NCI-H2081 treated with DMSO at 0.1 percent for 48 hours (cell line): ENCODE measurements at places on chromosomes 3 and 15.

DNA sequence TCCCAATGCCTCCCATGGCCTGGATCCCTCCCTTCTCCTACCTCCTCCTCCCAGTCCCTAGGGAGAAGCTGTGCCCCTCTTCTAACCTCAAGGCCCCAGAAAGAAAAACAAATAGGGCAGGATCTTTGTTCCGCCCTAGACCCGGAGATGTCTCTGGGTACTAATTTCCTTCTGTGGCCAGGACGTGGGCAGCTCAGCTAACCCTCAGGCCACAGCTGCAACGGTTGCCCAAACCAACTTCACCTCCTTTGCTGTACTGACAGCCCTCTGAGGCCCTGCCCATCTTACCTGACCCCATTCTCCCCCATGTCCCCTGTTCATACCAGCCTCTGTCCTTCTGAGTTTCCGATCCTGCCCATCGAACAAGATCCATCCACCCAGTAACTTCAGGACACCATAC, 70.7 kb downstream of the SRGAP3 start:
- no peak for DNase-seq

- no peak for DNase-seq
Observed at GRCh38 chr15:27459836-27460235, 488.9 kb downstream of the GABRG3 start.

DNA sequence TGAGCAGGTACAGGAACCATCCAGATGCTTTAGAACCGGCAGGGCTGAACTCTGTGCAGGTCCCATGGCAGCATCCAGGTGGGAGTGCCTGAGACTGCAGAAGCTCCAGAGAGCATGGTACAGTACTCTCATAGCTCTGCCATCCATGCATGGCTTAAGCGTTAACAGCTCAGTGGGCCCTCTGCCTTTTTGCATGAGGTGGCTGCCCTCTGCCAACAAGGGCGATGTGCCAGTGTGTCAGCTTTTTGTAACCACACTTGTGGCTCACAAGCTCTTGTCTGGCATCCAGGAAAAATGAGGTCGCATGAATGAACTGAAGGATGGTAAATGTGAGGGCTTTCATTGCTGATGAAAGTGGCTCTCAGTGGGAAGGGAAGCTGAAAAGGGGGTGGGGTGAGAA, 950.1 kb downstream of the DIPK2A start:
- DNase-seq: no peak

GRCh38 chr3:32865383-32865782, 47.6 kb downstream of the TRIM71 start:
- no peak for DNase-seq

- no peak for DNase-seq
Observed at GRCh38 chr15:83206526-83207008, 1.1 kb downstream of the HDGFL3 start.

DNA sequence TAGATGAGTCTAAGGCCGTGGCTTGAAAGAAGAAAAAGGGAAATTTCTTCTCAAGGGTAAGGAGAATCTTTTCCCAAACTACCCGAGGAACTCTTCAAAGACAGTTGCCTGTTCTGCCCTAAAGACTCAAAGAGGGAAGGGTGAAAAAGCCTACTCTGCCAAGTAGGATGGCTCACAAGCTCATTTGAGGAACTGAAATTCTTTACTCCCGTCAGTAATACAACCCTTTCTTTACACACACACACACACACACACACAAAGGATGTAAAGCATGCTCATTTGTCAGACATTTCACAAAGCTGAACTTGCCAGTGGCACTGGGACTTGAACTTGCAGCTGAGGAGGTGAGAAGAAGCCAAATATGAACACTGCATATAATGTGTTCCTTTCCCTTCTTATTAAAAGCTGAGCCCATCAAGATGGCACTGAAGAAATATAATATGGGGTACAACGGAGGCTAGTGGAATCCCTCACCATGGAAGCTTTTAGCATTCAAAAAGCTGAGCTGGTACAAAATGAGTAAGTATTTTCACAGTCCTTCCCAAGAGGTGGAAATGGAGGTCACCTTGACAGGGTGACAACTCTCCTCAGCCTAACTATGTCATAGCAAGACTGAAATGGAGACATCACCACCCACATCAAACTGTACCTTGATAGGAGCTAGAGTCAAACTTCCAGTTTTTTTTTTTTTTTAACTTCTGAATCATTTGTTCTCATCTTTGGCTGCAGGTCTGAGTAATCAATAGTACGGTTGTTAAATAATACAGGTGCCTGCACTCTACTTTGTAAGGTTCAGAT, 57.6 kb downstream of the TAFA4 start:
- no peak for DNase-seq

DNA sequence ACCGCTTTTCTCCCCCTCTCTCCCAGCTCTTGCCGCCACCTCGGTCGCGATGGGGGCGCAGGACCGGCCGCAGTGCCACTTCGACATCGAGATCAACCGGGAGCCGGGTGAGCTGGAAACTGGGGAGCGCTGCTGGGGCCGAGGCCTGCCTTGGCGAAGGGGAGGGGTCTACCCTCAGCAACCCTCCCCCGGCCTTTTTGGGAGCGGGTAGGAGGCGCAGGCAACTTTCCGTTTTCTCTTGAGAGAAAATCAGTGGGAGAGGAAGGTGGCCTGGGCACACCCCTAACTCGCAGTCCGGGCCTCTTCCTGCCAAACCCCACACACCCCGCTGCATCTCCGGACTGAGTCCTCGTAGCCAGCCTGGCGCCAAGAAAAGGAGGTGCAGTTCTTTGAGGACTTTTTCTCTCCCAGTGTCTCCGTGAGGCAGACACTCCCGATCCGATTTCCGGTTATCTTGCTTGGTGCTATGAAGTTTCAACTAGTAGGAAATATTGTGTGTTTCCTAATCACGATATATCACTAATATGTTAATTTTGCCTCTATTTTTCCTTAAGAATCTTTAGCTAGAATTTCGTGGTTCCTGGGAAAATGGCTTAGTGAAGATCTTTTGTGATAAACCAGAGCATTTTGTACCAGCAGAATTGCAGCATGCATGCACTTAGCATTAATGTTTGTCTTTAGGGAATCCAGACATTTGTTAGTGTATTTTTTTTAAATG, 631 bp downstream of the NKTR start:
- no peak for DNase-seq

DNA sequence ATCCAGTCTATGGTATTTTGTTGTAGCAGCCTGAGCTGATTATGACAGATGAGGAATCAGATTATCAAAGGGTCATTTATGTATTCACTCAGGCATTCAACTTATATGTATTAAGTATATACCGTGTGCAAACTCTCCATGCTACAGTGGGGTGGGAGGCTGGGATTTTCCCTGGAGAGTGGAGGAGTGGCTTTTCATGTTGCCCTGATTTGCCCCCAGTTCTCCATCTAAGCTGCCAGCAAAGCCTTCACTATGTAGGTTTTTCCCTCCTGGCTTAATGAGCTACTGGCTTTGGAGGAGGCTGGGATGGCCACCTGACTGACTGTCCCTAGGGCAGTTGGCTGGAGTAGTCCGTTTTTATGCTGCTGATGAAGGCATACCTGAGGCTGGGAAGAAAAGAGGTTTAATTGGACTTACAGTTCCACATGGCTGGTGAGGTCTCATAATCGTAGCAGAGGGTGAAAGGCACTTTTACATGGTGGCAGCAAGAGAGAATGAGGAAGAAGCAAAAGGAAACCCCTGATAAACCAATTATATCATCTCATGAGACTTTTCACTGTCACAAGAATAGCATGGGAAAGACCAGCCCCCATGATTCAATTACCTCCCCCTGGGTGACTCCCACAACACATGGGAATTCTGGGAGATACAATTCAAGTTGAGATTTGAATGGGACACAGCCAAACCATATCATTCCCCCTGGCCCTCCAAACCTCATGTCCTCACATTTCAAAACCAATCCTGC, 253.9 kb downstream of the RPLP1 start:
- no peak for DNase-seq

DNA sequence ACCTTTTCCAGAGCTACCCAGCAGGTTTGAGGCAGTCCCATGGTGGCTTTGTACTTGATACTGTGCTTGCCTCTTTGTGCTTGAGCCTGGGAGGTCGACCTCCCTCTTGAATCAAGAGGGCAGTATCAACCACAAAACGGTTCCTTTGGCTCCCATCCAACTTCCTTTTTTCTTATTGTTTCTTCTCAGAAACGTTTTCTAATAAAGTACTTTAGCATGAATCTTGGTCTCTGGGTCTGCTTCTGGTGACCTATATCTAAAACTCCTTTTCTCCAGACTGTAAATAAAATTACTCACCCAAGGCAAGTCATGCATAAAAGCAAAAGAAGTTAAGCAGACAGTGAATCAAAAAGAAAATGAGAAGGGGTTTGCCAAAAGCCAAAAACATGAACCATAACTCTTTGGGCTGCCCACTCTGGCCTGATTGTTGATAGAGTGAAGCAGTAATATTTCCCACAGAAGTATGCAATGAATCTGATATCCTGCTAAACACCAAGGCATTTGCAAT, 112.2 kb upstream of the SLC4A7 start:
- no peak for DNase-seq

- DNase-seq: no peak
Observed at GRCh38 chr15:98753726-98754656, 105.7 kb downstream of the IGF1R start.

GRCh38 chr15:79352206-79352605, 41.3 kb downstream of the TMED3 start:
- DNase-seq: no peak

DNA sequence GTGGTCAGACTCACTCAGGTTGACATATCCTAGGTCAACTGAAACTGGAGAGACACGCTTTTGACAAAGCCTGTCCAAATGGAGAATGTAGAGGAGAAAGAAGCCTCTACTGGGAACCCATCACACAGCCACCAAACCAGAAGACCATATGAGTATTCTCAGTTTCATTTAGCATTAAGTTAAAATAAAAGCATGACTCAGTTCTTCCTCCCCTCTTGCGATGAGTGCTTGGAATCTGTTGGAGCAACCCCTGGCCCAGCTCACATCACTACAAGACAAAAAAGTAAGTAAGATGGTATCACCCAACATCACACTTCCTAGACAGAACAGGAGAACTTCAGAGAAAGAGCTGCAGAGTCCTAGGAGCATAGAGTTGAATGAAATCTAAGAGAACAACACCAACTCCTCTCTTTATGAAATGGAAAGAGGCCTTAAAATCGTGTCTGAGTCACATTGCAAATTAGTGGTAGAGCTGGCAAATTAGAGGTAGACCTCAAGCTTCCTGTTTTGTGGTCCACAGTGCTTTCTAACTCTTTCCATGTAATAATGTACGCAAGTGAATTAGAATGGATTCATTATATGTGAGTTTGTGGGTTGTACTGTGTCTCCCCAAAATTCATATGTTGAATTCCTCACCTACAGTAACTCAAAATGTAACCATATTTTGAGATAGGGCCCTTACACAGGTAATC, 51.2 kb downstream of the FGF12 start:
- no peak for DNase-seq

GRCh38 chr3:18237251-18238005, 187.7 kb downstream of the SATB1 start:
- no peak for DNase-seq

DNA sequence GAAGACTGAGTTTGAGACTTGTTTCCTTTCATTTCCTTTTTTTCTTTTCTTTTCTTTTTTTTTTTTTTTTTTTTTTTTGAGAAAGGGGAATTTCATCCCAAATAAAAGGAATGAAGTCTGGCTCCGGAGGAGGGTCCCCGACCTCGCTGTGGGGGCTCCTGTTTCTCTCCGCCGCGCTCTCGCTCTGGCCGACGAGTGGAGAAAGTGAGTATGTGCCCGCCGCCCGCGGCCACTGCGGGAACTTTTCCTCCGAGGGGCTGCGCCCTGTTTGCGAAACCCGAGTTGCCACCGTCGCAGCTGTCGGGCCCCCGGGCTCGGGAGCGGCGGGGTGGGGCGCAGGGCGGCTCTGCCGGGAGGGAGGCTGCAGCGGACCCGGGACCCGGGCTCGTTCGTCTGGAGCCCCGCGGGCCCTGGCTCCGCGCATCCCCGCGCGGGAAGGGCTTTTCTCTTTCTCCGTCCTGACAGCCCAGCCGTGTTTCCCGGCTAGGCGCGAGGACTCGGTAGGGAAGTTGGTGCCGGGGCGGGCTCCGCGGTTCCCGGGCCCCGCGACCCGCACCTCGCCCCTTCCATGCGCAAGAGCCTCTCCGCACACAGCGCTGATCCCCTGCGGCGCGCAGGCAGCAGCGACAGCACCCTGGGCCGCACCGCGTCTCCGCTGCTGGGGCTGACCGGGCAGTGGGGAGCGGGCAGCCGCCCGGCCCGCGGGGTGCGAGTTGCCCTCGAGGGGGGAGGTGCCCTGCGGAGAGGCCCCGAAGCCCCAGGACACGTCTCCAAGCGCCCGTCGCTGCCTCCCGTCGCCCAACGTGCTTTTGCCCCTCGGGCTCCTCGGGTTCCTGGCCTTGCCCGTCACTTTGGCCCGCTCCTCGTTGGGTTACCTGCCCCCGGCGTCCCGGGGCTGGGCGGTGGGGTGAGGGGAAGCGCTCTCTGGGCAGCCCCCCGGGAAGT, 1.4 kb downstream of the IGF1R start:
- DNase-seq: no peak

DNA sequence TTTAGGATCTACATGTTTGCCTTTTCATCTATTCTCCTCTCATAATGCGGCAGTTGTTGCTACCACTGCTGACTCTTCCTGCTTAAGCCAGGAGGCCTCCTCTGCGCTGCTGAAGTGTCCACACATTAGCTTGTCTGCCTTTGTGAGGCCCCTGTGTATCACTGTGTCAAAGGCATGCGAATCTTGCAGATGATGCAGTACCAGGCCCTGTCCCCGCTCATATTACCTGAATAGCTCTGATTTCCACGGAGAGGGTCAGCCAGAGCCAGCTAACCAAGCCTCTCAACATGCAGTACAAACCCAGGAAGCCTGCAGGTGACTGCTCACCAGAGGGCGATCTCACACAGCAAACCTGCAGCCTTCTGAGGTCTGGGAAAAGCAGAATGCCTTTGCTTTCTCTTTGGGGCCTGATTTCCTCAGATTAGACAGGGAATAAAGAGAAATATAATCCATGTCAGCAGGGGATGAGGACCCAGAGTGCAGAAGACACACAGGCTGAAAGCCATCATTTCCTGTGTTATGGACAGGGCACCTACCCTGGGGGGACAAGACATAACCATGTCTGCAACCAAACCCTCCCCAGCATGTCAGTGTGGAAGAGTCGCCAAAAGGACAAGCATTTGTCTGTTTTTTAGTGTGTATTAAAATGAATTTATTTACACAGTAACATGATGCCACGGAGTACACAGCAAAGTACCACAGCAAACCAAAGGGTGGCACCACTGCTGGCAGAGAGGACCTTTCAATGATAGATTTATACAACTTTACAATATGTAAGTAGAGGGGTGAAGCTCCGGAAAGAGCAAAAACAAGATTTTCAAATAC, 36.8 kb upstream of the TSPAN3 start:
- DNase-seq: no peak

DNA sequence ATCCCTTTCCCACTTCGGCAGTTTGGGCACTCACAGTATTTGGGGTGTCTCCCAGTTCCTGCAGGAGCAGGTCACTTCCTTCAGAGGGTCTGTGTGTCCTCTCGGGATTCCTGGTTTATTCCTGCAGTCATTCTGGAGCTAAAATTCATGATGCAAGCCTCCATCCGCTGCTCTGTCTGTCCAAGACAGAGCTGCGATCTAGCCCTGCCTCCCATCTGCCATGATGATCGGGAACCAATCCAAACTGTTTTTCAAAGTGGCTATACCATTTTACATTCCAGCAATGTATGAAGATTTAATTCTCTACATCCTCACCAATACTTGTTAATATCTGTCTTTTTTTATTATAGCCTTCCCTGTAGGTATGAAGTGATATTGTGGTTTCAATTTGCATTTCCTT, 273.0 kb downstream of the EPHB1 start:
- no peak for DNase-seq

GRCh38 chr15:86765281-86765680, 685.6 kb downstream of the AGBL1 start:
- no peak for DNase-seq

GRCh38 chr3:169303660-169304059, 359.9 kb downstream of the MECOM start:
- no peak for DNase-seq
